Right atrium auricular region (tissue), 2 donors: ENCODE measurements at places on chromosomes 12 and 14. TPM values are rescaled to one million over a fixed set of nuclear protein-coding genes. Genes with fewer than 3 reads are reported as not detected.

- DNase-seq = no peak
These were observed 58.5 kb downstream of the SLC4A8 start for GRCh38 chr12:51482929-51483697.

- DNase-seq = no peak
These were observed 355.4 kb upstream of the FAR2 start for GRCh38 chr12:28793581-28794151.

GRCh38 chr14:23009939-23010726 is at the start of gene C14orf93:
TSS of gene C14orf93 (minus strand) at chr14:23010143. CDS start at chr14:22999023, 11,120 bp downstream.
- peak; percentile 74 for DNase-seq

- DNase-seq = no peak
These were observed 50.2 kb upstream of the NID2 start for GRCh38 chr14:52119030-52119429.

- DNase-seq = no peak
These were observed 181.4 kb downstream of the TRHDE start for GRCh38 chr12:72453550-72453949.

- no peak for DNase-seq
These were observed 1020.3 kb downstream of the LRFN5 start for GRCh38 chr14:42626986-42627385.

GRCh38 chr14:103516426-103517173 is 6.0 kb downstream of the CKB start:
- no peak for DNase-seq

DNA sequence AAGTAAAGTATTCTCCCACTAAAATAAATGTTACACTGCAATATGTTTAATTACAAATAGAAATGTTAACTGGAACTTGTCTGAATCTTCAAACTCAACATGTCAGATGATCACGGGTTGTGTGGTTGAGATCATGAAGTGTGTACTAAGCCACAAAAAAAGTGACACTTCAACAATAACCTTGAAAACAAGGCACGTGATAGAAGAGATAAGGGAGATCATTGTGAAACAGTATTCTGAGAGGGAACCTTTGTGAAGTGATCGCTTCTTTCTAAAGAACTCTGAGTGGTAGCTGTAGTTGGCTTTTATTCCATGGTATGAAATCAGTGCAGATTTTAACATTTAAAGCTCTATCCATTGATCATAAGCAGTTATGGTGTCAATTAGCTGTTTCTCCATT is 60.0 kb downstream of the LIN52 start:
- no peak for DNase-seq

DNA sequence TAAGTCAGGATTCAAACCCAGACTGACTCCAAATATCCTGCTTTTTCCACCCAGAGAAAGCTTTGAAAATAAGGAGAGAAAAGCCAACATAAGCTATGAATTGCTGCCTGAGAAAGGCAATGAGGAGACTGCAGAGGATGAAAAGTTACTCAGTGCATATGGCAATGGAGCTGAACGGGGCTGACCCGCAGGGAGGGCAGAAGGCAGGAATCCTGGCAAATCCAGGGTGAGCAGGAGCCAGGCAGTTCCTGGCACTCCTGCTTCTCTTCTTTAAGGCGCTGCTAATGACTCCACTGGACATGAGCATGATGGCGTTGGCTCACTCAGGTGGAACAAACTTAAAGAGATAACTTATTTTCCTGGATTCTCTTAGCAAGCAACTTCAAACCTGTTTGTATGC is 95.2 kb upstream of the TMCC3 start:
- no peak for DNase-seq

GRCh38 chr14:93857081-93857480 is 68.8 kb upstream of the PRIMA1 start:
- DNase-seq = no peak

- DNase-seq = no peak
These were observed 39.7 kb upstream of the GZMB start for GRCh38 chr14:24673534-24674203.

GRCh38 chr12:295132-295531 is 32.5 kb upstream of the SLC6A13 start:
- no peak for DNase-seq

DNA sequence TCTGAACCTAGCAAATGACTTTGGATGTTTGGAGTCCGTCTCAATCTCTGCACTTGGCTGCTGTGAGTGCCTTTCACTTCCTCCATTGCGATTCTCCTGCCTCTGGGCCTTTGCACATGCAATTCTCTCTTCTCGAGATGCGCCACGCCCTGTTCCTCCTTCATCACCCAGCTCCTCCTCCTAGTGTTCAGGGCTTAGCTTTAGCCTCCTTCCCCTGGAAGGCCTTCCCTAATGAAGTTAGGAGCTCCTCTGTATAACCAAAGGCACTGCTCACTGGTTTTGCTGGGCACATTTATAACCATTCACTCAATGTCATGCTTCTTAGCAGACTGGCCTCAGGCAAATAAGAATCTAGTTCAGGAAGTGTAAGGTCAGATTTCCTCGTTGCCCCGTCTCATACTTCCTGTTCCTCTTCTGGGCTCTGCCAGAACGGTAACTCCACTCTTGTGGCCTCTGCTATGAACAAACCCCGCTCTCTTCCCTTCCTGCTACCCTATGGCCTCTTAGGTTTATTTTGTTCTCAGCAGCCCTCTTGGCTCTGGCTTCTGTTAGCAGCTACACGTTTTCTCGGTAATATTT is 171.4 kb downstream of the CRADD start:
- DNase-seq = no peak

- DNase-seq = peak; percentile 93
These were observed 1.8 kb downstream of the ULK1 start for GRCh38 chr12:131896080-131896810.

GRCh38 chr14:50666772-50667683 is 1.1 kb downstream of the SAV1 start:
- DNase-seq = peak; percentile 68

GRCh38 chr14:62854951-62855350 is 190.3 kb downstream of the KCNH5 start:
- DNase-seq = no peak

DNA sequence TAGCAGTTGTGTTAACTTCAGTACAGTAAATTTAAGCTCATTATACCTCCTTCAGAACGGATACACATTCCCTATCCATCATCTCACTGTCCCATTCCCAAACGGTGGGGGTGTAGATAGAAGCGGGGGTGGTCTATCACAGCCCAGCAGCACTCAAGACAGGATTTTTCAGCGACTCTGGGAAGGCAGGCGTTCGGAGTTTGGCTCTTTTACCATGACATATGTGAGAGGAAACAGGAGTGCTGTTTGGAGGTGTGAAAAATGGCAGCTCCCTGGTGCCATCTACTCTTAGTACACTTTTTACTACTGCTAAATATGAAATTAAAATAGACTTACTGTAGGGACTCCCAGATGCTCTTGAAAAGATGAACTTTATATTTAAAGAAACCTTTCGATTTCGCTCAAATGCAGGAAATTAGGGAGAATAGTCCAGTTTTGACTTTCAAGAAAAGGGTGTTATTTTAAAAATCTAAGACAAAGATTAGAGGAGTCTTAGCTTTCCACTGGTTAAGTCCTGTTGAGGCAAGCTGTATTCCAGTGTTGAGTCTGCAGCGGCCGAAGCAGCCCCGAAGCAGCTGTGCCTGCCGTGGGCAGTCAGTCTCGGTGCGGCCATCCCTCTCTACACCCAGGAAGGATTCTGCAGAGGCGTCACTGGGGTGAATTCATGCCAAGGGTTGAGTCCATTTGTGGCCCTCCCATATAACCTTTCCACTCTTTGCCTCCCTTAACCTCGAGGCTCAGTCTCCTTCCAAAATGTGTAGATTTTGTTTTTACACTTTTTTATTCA is 42.1 kb downstream of the KCNMB4 start:
- no peak for DNase-seq

Gene ADSS1
- 113 TPM for total RNA-seq

Gene ERH
- 55.1 TPM for total RNA-seq

Gene RPL10L
- not detected for total RNA-seq

Gene SLC24A4
- total RNA-seq = 0.24 TPM

Gene OR4E2
- total RNA-seq = not detected

Gene FGF6
- not detected for total RNA-seq

Gene RNASE7
- not detected for total RNA-seq

Gene OR4K15
- not detected for total RNA-seq

Gene MYF6
- total RNA-seq = 0.28 TPM

Gene SPTB
- 84.4 TPM for total RNA-seq

Gene NAB2
- total RNA-seq = 21.1 TPM

Gene SERPINA1
- 8.8 TPM for total RNA-seq

Gene ZNF605
- 3.3 TPM for total RNA-seq

Gene KLRG1
- total RNA-seq = 3.3 TPM
